Activated CD4-positive, alpha-beta T cell treated with anti-CD3 and anti-CD28 coated beads, Interleukin-2, amount 50 U/mL, for 4 hours (primary cell): ENCODE measurements at places on chromosomes 3 and 15.

- DNase-seq: no peak
Measured at GRCh38 chr3:194163697-194164096, 27.7 kb downstream of the HES1 start.

DNA sequence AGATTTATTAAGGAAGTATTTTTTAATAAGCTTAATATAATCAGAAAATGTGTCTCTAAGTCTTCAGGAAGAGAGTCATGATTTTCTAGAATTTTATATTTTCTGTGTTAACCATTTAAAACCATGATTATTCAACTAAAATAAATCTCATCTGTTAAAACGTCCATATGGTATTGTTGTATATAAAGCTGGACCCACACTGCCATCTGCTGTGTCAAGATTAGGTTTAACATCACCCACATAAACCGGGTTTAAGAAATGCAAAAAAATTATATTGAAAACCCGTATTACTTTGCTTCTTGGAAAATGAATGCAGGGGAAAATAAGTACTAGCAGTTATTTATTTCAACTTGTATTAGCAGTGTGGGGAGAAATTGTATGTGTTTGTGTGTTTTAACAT, 9.5 kb upstream of the CCDC66 start:
- no peak for DNase-seq

DNA sequence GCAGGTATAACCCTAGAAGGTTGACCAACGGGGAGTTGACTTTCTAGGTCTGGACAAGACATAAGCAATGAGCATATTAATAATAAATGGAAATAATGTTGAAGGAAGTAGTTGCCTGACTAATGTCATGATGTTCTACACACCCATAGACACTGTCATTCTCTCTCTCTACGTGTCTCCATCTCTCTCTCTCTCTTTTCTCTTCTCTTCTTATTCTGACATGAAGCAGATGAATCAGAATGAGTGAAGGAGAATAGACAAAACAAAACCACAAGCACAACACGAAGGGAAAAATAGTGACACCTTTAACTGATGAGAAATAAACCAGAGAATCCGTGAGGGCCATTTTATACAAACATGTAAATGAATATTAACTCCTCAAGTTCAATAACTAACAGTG, 26.7 kb upstream of the CCDC80 start:
- DNase-seq: no peak

DNA sequence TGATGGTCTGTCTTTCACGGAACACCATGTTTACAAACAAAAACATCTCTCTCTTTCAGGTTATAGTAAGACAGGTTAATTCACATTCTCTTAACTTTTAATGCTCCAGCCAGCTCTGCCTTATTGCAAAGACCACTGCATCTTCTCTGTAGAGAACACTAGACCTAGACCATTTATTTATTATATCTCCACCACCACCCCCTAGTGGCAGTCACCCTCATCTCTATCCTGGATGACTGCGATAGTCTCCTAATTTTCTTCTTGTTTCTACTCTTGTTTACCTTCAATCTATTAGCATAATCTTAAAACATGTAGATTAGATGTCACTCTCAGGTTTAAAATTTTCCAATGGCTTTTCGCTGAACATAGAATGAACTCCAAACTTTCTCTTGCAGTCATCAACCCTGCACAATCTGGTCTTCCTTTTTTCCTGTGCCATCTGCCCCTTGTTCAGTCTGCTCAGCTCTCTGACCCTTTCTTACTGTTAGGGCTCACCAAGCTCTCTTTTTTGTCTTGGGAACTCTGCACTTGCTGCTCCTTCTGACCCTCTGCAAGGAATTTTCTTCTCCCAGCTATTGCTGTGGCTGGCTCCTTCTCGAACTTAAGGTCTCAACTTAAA, 155.6 kb downstream of the SQOR start:
- no peak for DNase-seq

GRCh38 chr3:133525435-133525834, 48.1 kb upstream of the CDV3 start:
- no peak for DNase-seq

DNA sequence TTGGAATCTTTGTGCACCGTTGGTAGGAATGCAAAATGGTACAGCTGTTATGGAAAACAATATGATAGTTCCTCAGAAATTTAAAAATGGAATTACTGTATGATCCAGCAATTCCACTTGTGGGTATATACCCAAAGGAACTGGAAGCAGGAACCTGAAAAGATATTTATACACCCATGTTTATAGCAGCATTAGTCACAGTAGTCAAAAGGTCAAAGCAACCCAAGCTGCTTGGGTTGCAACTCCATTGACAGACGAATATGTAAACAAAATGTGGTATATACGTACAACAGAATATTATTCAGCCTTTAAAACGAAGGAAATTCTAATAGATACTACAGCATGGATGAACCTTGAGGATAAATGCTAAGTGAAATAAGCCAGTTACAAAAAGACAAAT, 35.0 kb upstream of the CAPN3 start:
- DNase-seq: no peak

GRCh38 chr3:9627901-9628633, 21.2 kb upstream of the MTMR14 start:
- no peak for DNase-seq

GRCh38 chr3:32457971-32458471, 44.6 kb downstream of the CMTM6 start:
- DNase-seq: peak; percentile 45

- DNase-seq: no peak
Measured at GRCh38 chr15:99073008-99073717, 31.7 kb upstream of the SYNM start.

DNA sequence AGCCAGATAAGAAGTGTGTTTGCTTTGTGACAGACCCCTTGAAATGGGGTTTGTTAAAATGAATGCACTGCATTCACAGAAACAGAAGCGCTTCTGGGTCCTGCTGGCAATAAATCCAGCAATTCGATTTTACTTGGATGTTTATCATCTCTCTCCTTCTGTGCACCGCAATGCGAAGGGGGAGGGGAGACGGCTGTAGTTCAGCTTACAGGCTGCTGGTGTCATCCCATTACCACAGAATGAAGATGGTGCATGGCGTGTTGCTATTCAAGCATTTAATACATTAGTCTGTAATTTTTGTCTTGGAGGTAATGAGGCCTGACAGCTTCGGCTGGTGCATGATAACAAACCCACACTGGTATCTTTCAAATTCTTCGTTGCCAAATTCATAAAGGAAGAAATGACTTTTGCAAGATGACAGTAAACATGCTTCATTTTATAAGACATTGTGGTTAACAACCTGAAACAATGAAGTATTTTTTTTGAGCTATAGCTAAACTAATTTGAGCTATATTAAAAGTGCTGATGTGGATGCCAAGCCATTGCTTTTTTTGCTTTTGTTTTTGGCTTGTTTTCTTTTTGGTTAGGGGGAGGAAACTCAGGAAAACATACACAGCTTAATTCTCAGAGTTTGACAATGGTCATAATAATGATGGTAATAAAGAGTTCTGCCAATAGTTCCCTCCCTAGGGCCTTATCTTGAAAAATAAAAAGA, 418.3 kb downstream of the OTOL1 start:
- no peak for DNase-seq

GRCh38 chr3:194906970-194907629, 221.4 kb downstream of the FAM43A start:
- DNase-seq: no peak

DNA sequence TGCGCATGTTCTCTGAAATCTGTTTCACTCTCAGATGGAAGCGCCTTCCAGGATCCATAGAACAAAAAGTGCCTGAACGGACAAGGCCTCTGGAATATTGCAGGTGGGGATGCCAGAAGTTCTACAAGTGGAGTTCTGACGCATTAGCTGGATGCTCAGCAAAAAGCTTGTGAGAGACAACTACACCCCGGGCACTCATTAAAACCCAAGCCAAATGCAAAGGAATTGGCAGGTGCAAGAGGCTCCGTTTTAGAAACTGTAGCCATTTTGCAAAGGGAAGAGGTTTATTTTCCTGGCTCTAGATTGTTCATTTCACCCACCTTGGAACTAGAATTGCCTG, 35.2 kb upstream of the SLC24A5 start:
- DNase-seq: no peak

GRCh38 chr3:44966795-44967278, 9.1 kb downstream of the ZDHHC3 start:
- DNase-seq: no peak
